Kidney (tissue), 22 donors: ENCODE measurements at places on chromosomes 3 and 15. TPM values are rescaled to one million over a fixed set of nuclear protein-coding genes. Genes with fewer than 3 reads are reported as not detected.

DNA sequence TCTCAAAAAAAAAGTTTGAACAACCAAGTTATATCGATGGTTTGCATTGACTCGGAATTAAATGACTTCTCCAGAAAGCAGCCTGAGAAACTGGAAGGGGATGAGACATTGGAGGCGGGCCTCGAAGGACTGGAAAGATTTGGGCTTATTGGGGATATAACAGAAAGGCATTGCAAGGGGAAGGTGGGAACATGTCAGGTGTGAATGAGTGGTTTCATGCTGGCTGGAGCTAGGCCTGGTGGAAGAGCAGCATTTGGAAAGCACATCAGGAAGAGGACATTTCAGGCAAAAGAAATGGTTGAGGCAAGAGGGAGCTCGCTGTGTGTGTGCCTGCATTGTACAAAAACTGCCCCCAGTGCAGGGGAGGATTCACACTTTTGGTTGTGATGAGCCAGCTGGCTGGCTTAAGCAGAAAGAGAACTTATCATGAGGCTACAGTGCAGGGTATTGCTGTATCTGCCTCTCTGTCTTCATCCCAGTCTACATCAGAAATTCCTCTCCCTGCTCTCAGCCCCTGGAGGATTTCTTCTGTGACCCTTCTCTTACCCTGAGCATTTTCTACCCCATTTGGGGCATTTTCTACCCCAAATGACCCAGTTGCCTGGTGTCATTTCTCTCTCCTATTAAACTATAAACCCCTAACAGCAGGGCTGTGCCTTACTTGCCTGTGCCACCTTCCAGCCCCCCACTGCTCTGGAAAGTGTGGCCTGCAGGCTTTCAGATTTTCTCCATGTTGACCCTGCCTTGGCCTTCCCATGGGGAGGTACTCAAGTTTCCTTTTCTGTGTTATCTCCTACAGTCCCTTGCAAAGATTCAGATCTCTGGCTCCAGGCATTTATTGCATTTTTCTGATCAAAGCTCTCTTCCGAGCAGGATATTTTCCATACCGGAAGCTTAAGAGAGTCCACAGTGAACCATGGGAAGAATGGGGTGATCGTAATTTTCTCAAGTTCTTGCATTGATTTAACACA, 64.4 kb upstream of the FLNB start:
- DNase-seq, result no peak

- peak; percentile 80 for DNase-seq
Observed at GRCh38 chr3:186930641-186931531, 560 bp downstream of the ST6GAL1 start.

DNA sequence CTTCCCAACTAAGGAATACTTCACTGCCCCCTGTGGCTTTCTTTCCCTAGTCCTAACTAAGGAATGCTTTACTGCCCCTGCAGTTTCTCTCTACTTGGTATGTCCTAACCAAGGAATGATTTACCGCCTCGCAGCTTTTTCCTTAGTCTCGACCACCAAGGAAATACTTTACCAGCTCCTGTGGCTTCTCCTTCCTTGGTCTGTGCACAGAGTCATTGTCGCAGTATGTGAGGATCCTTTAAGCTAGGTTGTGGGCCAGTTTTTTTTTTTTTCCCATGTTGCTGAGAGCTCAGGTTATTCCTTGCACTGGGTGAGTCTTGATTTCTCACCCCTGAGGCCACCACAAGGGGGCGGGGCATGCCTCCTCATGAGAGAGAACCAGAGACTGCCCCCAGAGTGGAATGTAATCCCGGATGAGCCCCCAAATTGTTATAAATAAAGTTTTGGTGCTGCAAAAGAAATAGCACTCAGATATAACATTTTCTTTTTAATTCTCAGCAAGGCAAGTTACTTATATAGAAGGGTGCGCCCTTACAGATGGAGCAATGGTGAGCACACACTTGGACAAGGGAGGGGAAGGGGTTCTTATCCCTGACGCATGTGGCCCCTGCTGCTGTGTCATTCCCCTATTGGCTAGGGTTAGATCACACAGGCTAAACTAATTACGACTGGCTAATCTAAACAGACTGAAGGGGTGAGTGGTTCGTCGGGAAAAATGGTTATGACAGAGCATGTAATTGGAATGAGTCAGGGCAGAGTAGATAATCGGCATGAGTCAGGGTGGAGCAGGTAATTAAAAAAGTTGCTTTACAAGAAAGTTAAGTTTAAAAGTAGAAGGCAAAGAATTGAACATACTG, 27.0 kb downstream of the NDUFB4 start:
- DNase-seq, result no peak

DNA sequence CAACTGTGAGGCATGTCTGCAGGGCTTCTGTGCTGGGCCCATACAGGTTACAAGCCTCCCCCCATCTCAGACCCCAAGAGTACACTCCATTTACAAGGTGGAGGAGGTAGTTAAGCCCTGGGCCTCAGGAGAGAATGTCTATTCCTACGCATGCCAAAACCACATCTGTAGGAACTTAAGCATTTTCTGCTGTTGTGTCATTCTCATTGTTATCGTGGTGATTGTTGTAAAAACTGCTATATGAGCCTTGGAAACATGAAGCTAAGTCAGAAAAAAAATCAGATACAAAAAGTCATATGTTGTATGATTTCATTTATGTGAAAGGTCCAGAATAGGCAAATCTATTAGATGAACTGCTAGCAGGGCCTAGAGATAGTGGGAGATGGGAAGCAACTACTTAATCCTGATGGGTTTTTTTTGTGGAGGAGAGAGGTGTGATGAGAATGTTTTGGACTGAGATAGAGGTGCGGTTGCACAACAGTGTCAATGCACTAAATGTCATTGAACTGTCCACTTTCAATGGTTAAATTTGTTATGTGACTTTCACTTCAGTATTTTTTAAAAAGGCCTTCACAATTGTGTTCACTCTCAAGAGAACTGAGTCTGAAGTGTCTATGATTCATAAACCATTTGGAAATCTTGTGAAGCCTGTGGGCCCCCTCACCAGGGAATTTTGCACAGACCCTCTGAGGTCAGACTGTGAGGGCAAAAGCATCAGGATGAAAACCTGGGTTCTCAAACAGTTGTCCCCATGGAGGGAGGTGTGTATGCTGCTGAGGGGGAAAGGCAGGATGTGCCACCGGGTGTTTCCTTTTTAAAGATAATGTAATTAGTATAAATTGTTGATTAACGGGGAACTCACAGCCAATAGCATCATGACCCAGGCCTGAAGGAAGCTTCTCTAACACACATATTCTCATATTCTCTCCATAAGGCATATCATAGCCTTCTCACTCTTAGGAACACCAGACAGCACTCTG, 3.2 kb downstream of the RTP3 start:
- DNase-seq, result no peak

DNA sequence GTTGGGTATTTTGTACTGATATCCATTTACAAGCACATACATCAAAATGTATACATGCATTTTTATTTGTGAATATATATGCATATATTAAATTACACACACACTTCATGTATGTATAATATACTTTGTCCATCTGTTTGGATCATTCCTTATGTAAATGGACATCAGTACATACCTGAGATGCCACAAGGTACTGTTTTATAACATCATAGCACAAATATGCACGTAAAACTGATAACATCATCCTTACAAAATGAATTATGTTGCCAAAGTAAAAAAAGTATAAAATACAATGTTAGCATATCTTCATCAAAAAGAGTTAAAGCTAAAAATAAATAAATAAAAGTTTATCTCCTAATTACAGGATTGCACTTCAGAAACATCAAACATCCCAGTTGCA, 634.8 kb upstream of the UBE2E2 start:
- no peak for DNase-seq

DNA sequence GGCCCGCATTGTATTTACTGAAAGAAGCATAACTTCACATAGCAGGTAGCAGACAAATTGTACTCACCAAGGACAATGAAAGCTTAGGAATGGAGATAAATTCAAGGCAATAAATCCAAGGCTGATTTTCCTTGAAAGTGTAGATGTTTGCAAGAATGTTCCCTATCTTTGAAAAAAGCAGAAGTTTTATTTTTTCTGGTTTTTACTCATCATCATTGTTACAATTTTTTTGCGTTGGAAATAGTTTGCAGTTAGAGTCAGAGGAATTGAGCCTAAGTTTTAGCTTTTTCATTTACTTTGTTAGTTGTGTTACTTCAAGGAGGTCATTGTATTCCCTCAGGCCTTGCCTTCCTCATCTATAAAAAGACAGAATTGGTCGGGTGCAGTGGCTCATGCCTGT, 213.9 kb upstream of the TBL1XR1 start:
- DNase-seq, result no peak

- no peak for DNase-seq
Observed at GRCh38 chr3:130870423-130870822, 23.5 kb upstream of the ATP2C1 start.

GRCh38 chr3:50146316-50146901, 8.7 kb upstream of the SEMA3F start:
- DNase-seq, result no peak

DNA sequence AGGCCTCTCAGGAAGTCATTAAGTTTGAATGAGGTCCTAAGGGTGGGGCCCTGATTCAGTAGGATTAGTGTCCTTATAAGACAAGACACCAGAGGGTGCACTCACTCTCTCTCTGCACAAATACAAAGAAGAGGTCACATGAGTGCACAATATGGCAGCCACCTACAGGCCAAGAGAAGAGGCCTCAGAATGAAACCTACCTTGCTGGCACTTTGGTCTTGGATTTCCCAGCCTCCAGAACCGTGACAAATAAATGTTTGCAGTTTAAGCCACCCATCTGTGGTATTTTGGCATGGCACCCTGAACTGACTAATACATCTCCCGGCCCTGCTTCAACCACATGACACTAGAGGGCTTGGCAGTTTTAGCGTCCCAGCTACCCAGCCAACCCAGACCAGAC, 73.9 kb upstream of the CHRNB4 start:
- no peak for DNase-seq

DNA sequence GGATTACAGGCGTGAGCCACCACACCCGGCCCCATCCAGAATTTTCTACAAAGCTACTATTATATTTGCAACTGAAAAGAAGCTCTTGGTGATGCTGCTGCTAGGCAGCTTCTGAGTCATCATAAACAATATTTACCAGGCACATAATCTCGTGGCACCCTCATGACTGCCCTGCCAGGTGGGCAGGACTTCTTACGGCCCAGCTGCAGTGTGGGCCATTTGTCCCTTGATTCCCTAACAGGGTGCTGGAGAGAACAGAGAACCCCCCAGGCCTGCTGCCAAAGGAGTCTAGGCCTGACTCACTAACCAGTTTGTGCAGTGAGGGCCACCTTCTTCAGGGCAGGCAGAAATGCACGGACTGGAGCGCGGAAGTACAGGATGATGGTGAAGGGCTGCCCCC, 4.9 kb downstream of the EPB42 start:
- no peak for DNase-seq

- DNase-seq, result no peak
Observed at GRCh38 chr3:64164349-64164748, 60.9 kb downstream of the PRICKLE2 start.

GRCh38 chr3:94069194-94069813, 6.4 kb downstream of the NSUN3 start:
- DNase-seq, result no peak

The PLCB2 gene
- 37.2 TPM for total RNA-seq

DNA sequence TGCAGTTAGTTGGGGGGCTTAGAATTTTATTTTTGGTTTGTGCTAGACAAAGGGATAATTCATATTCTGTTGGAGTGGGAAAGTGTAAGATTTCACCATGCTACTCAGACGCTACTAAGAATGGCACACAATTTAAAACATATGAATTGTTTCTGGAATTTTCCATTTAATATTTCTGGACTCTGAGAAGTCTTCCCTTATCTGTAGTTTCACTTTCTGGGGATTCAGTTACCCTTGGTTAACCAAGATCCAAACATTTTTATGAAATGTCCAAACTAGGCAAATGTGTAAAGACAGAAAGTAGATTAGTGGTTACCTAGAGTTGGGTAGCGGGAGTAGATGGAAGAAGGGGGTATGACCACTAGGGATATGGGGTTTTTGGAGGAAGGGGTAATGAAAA, 53.1 kb downstream of the TCF12 start:
- no peak for DNase-seq

GRCh38 chr3:46284981-46285683, 42.9 kb downstream of the CCR3 start:
- no peak for DNase-seq
